ENCODE measurements at places on chromosomes 3 and 15.

DNA sequence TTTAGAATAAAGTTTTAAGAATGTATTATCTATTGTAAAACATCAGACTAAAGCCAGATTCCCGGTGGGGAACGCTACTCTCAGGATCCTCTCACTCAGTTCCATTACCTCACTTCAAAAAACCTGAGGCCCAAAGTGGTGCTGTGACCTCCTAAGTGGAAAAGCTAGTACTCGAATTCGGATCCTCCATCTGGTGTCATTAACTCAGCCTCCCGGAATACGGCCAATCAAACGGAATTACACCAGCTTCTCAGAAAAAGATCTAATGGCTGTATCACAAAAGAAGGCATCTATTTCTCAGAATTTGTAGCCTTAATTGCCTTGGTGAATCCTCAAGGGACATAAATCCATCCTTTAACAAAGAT lies 627 bp downstream of the ACAD11 start:
- peak; percentile 8 for DNase-seq

- no peak for DNase-seq
Measured at GRCh38 chr3:99344216-99344615, 294.2 kb upstream of the COL8A1 start.

GRCh38 chr15:79401301-79401700 lies 30.8 kb upstream of the MINAR1 start:
- no peak for DNase-seq

- no peak for DNase-seq
Measured at GRCh38 chr15:31001702-31002101, 10.3 kb upstream of the MTMR10 start.

DNA sequence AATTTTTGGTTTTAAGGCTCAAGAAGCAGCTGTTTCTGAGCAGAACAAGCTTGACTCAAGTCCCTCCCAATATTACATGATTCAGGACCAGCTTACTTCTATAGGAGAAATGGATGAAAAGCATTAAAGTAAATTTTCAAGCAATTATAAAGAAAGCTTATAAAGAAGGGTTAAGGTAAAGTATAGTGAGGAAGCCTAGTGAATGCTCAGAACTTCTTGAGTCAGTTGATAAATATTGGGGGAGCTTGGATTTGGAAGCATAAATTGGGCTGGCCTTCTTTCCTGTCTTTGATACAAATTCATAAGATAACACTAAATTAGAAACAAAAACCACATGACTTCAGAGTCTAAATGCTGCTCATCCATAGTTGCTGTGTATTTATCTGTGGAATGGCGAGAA lies 156.0 kb downstream of the CHL1 start:
- DNase-seq, result no peak

DNA sequence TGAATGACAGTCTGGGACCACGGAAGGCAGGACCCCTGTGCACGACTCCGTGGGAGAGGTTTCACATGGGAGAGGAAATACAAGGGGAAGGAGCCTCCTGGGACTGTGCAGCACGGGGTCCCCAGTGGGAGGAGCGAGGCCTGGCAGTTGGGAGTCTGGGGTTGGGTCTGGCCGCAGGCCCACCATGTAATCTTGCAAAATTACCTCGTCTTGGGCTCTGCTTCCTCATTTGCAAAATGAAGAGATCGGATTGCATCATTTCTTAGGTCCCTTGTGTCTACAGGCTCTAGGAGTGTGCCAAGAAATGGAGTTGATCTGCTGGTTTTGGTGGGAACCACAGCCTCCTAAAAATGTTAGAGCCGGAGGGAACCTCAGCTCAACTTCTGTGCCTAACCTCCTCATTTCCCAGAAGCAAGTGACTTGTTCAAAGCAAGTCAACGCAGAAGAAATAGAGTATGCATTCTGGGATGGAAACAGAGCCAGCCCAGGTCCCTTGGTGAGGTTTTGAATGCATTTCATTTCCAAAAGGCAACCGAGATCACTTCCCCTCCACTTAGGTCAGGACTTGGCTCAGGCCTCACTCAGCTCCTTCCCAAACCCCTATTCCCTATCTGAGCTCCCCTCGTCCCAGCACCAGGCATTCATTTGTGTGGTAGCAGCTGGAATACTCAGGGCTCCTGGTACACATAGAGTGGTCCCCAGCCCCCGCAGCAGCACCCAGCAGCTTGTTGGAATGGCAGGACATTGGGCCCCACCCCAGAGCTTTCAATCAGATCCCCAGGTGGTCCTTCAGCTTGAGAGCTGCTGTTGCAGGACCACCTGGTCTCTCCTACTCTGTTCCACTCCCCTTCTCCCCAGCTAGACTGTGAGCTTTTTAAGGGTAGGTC lies 267.7 kb downstream of the XXYLT1 start:
- peak; percentile 80 for DNase-seq

DNA sequence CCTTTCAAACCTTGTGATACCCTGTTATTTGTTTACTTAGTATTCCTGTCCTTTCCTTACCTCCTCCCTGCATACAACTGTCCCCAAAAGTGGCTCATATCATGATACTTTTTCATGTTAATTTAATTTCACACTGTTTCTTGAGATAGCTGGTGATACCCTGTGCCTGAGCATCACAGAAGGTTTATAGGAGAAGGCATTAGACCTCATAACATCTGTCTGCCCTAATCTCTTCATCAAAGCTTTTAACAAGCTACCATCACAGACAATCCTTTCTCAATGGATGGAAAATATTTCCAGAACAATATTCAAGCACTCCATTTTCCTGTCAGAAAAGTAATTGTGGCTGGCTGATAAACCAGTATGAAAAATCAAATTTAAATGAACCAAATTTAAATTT lies 81.6 kb downstream of the SSR3 start:
- DNase-seq, result no peak

GRCh38 chr3:77648214-77648613 lies 608.3 kb downstream of the ROBO2 start:
- DNase-seq, result no peak
